ENCODE measurements at places on chromosomes 7 and 10.

- no peak for DNase-seq
Measured at GRCh38 chr10:86390337-86391120, 23.9 kb upstream of the GRID1 start.

DNA sequence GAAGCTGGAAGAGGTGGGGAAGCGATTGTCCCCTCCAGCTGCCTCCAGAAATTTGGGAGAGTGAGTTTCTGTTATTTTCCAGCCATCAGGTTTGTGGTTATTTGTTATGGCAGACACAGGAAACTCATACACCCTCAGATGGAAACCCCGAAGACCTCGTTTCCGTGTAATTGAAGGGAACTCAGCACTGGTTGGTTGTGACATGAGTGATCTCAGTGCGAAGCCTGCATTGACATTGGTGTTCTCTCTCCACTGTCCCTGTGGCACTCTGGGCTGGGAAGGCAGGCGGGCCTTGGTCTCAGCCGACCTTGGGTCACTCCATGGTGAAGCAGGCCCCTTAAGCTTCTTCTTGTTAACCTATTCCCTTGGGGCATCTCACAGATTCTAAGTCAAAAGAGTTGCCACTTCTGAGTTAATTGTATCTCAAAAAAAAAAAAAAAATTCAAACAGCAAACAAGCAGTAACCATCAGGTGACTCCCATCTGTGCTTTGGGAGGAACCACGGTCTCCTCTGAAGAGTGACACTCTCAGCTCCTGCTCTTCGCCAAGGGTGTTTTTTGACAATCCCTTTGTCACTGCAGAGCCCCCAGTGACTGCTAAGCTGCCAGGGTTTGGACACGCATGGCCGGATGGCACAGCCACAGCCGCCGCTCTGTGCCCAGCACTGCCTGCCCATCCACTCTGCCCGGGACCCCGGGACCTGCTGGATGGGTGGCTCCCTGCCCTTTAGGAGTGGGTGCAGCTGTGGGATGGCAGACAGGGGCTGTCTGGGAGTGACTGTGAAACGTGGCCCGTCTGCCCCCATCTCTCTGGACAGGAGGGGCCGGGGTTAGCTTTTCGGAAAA lies 233.6 kb downstream of the PRPF18 start:
- DNase-seq, result no peak

GRCh38 chr10:110651044-110651958 lies 7.2 kb downstream of the RBM20 start:
- peak; percentile 94 for DNase-seq

DNA sequence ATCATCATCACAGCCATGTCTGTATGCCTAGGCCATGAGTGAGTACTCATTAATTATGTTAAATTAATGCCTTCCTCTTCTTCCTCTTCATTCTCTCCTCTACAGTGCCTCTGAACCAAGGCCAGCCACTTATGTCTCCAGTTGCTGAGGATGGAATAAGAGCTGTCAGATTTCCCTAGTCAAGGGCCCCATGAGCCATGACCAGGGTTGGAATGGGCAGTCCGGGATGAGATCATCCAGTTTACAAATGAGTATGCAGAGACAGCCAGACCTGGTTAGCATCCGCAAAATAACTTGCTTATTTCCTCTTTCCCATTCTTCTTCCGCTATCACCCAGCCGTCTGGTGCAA lies 342.7 kb downstream of the GRID1 start:
- DNase-seq, result no peak

Data from foreskin fibroblast (primary cell).